Urinary bladder (tissue), 4 donors: ENCODE measurements at places on chromosomes 1 and 21. TPM values are rescaled to one million over a fixed set of nuclear protein-coding genes. Genes with fewer than 3 reads are reported as not detected.

Gene CYP4A11
- not detected for total RNA-seq

Gene IFI44L
- total RNA-seq, result 40.6 TPM

Gene RUSC1
- total RNA-seq, result 13.8 TPM

Gene MYBPH
- total RNA-seq, result 8.9 TPM

Gene OR6N1
- not detected for total RNA-seq

Gene SLC6A17
- 0.05 TPM for total RNA-seq
